Effector memory CD8-positive, alpha-beta T cell (primary cell): ENCODE measurements at places on chromosomes 12 and 14.

DNA sequence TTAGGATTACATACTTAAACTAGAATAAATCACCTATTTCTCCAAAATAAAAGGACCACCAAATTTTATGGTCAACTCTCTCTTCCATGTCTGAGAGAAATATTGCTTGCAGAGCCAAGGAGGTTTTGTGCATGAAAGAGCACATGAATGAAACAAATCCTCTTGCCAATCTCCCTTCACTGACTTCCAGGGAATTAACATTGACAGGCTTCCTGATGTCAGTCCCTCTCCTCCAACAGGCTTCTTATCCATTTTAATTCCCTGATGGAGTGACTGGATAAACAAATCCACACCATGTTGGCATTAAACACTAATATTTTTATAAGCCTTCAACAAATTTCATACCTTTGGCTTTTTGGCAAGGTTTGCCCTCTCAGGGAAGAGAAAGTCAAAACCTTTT, 45.3 kb upstream of the CNTN1 start:
- no peak for DNase-seq
- no peaks in the 10 kb centered on the region for H3K27me3 ChIP-seq
- no peak overlapping the region for H3K27ac ChIP-seq
- no peak overlapping the region for H3K4me3 ChIP-seq
- no peaks in the 10 kb centered on the region for H3K4me1 ChIP-seq
- no peaks in the 10 kb centered on the region for H3K36me3 ChIP-seq

DNA sequence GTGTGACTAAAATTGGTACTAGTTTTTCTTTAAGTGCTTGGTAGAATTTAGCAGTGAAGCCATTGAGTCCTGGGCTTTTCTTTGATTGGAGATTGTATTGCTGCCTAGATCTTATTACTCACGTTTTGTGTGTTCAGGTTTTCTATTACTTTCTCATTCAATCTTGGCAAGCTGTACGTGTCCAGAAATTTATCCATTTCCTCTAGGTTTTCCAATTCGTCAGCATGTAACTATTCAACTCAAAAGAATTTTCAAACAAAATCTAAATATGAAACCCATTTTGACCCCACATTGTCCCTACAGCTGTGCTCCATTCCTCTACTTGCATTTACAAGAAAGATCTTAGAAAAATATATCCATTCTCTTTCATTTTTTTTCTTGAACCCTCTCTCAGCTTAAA, 1613.4 kb upstream of the SEL1L start:
- no peak overlapping the region for H3K27ac ChIP-seq
- H3K4me3 ChIP-seq: no peak overlapping the region
- DNase-seq: no peak
- no peaks in the 10 kb centered on the region for H3K27me3 ChIP-seq

- no peak for DNase-seq
- no peaks in the 10 kb centered on the region for H3K4me1 ChIP-seq
- no peak overlapping the region for H3K27ac ChIP-seq
- no peak overlapping the region for H3K4me3 ChIP-seq
- peaks cover 38% of the 10 kb centered on the region for H3K27me3 ChIP-seq
Measured at GRCh38 chr14:23877538-23878180, 75.9 kb upstream of the DHRS4 start.

GRCh38 chr14:64704143-64704742, at the start of gene PLEKHG3:
TSS of gene PLEKHG3 (plus strand) at chr14:64704424. CDS start at chr14:64727632, 23,208 bp downstream.
- peak within 1 kb of the TSS; percentile 79 for H3K4me3 ChIP-seq
- H3K27ac ChIP-seq: peak within 1 kb of the TSS; percentile 55
- peaks cover 45% of the 10 kb centered on the region for H3K4me1 ChIP-seq
- DNase-seq: peak; percentile 63

DNA sequence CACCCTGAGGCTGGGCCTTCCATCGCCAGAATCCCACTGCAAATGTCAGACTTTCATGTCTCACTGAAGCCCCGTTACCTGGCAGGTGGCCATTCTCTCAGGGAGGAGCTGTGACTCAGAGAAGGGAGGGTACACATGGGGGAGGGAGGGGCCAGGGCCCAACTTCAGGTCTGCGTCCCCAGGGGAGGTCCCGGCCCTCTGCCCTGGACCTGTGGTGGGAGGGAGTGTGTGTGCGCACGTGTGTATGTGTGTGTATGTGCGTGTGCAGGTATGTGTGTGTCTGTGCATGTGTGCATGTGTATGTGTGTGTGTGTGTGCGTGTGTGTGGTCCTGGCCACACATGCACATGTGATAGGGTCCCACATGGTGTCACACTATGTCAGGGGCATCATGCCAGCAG, 50.9 kb downstream of the MVK start:
- no peaks in the 10 kb centered on the region for H3K36me3 ChIP-seq
- H3K4me1 ChIP-seq: no peaks in the 10 kb centered on the region
- peaks cover 76% of the 10 kb centered on the region for H3K27me3 ChIP-seq
- no peak overlapping the region for H3K4me3 ChIP-seq
- no peak overlapping the region for H3K27ac ChIP-seq

GRCh38 chr12:93572712-93573551, 457 bp downstream of the SOCS2 start:
- H3K4me3 ChIP-seq: peak overlapping the region; percentile 94
- no peak for DNase-seq
- no peaks in the 10 kb centered on the region for H3K27me3 ChIP-seq
- H3K27ac ChIP-seq: peak overlapping the region; percentile 89
- H3K4me1 ChIP-seq: peaks cover 29% of the 10 kb centered on the region

GRCh38 chr12:49092086-49092815, 2.4 kb downstream of the DHH start:
- no peak overlapping the region for H3K27ac ChIP-seq
- H3K4me3 ChIP-seq: peak overlapping the region; percentile 73
- peaks cover 15% of the 10 kb centered on the region for H3K36me3 ChIP-seq

DNA sequence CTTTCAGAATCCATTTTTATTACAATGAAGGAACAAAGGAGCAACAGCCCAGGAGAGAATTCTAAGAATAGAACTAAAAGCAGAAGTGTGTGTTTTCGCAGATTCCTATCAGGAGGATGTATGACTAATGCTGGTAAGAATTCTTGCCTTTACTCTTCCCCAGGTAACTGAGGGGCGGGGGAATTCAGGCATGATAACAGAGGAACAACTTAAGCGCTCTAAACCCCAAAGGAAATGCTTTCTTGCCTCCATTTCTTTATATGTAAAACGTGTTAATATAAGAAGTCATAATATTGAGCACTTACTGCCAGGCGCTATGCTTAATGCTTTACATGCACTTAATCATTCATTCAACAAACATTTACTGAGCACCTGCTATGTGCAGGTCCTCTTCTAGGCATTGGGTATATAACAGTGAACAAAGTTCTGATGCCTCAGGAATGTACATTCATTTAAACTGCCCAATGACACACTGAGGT, 4.5 kb downstream of the HCAR1 start:
- no peaks in the 10 kb centered on the region for H3K36me3 ChIP-seq
- H3K4me1 ChIP-seq: peaks cover 1% of the 10 kb centered on the region
- no peak overlapping the region for H3K27ac ChIP-seq
- DNase-seq: no peak

- DNase-seq: no peak
- H3K36me3 ChIP-seq: peaks cover 3% of the 10 kb centered on the region
- H3K27me3 ChIP-seq: no peaks in the 10 kb centered on the region
- H3K4me1 ChIP-seq: peaks cover 49% of the 10 kb centered on the region
- H3K27ac ChIP-seq: no peak overlapping the region
Measured at GRCh38 chr14:35158491-35158890, 36.1 kb downstream of the PRORP start.

- H3K4me1 ChIP-seq: peaks cover 44% of the 10 kb centered on the region
- no peak for DNase-seq
- no peaks in the 10 kb centered on the region for H3K27me3 ChIP-seq
- no peaks in the 10 kb centered on the region for H3K36me3 ChIP-seq
Measured at GRCh38 chr12:96501908-96502307, 12.5 kb downstream of the CFAP54 start.

DNA sequence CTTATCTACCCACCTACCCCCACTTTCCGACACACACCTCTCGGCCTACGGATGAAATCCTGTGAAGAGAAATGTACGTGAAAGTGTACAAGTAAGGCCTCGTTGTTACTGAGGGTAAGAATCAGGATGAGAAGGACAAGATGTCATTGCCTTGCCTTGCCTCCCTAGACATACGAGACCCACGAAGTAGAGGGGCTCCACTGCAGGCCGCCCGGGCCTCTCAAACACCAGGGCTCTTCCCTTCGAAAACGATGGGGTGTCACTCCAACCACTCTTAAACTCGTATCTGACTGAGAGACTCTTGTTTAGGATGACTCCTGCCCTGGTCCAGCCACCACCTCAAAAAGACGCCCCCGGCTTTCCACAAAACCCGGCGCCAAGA, 498 bp downstream of the RACGAP1 start:
- H3K27me3 ChIP-seq: peaks cover 12% of the 10 kb centered on the region
- H3K27ac ChIP-seq: peak overlapping the region; percentile 57
- H3K4me1 ChIP-seq: peaks cover 13% of the 10 kb centered on the region
- peaks cover 2% of the 10 kb centered on the region for H3K36me3 ChIP-seq

DNA sequence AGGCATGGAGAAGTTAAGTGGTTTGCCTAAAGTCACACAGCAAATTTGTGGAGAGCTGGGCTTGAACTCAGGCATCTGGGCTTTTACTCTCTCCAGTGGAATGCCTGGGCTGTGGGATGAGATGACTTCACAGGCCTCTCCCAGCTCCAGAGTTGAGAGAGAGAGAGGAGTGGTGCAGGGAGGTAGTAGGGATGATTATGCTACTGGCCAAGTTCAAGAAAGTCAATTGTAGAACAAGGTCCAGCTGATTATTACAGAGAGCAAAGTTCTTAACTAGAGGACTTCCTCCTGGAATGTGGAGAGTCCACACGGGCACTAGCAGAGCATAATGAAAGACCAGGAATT, 769 bp upstream of the EMP1 start:
- peaks cover 22% of the 10 kb centered on the region for H3K27me3 ChIP-seq
- H3K27ac ChIP-seq: peak overlapping the region; percentile 81
- H3K4me3 ChIP-seq: no peak overlapping the region
- H3K36me3 ChIP-seq: no peaks in the 10 kb centered on the region
- peaks cover 19% of the 10 kb centered on the region for H3K4me1 ChIP-seq

GRCh38 chr14:86296173-86296572, 766.2 kb downstream of the FLRT2 start:
- no peaks in the 10 kb centered on the region for H3K36me3 ChIP-seq
- H3K27ac ChIP-seq: no peak overlapping the region
- no peaks in the 10 kb centered on the region for H3K27me3 ChIP-seq
- no peak overlapping the region for H3K4me3 ChIP-seq
- H3K4me1 ChIP-seq: no peaks in the 10 kb centered on the region
- DNase-seq: no peak

- DNase-seq: no peak
- H3K4me3 ChIP-seq: no peak overlapping the region
- H3K36me3 ChIP-seq: peaks cover 15% of the 10 kb centered on the region
- H3K27me3 ChIP-seq: no peaks in the 10 kb centered on the region
- H3K4me1 ChIP-seq: peaks cover 29% of the 10 kb centered on the region
- H3K27ac ChIP-seq: no peak overlapping the region
Measured at GRCh38 chr12:42421844-42422779, 96.1 kb downstream of the PPHLN1 start.

DNA sequence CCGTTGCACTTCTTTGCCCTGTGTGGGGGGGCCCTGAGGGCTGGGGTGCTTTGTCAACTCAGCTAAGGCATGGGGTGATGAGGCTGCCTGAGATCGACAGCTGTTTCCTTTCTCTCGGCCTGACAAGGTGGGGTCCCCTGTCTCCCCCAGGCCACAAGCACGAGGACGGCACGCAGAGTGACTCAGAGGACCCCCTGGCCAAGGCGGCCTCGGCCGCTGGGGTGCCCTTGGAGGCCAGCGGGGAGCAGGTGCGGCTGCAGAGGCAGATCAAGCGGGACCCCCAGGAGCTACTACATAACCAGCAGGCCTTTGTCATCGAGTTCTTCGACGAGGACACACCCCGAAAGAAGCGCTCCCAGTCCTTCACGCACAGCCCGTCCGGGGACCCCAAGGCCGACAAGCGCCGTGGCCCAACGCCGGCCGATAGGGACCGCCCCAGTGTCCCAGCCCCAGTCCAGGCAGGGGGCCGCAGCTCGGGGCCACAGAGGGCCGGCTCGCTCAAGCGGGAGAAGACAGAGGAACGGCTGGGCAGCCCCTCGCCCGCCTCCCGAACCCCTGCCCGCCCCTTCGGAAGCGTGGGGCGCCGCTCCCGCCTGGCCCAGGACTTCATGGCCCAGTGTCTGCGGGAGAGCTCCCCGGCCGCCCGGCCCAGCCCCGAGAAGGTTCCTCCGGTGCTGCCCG, 18.8 kb downstream of the CEP170B start:
- no peak overlapping the region for H3K4me3 ChIP-seq
- H3K36me3 ChIP-seq: no peaks in the 10 kb centered on the region
- no peak for DNase-seq
- no peaks in the 10 kb centered on the region for H3K4me1 ChIP-seq
- H3K27me3 ChIP-seq: no peaks in the 10 kb centered on the region
- no peak overlapping the region for H3K27ac ChIP-seq

DNA sequence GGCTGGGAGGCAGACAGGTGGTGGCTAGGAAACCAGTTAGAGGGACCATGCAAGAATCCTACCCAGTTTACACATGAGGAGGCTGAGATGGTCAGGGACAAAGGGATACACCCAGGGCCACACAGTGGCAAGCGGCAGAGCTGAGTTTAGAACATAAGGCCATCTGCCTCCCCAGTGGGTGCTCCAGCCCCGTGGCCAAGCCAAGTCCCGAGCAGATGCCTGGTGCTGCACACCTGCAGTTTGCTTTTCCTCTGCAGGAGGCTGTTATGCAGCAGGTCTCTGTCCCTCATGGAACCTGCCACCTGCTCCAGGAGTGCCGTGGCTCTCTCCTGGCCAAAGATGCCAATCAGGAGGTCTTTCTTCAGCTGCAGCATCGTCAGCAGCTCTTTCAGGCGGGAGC, 70.8 kb downstream of the SYNE3 start:
- no peaks in the 10 kb centered on the region for H3K4me1 ChIP-seq
- H3K27ac ChIP-seq: peak overlapping the region; percentile 86
- H3K36me3 ChIP-seq: peaks cover 31% of the 10 kb centered on the region

DNA sequence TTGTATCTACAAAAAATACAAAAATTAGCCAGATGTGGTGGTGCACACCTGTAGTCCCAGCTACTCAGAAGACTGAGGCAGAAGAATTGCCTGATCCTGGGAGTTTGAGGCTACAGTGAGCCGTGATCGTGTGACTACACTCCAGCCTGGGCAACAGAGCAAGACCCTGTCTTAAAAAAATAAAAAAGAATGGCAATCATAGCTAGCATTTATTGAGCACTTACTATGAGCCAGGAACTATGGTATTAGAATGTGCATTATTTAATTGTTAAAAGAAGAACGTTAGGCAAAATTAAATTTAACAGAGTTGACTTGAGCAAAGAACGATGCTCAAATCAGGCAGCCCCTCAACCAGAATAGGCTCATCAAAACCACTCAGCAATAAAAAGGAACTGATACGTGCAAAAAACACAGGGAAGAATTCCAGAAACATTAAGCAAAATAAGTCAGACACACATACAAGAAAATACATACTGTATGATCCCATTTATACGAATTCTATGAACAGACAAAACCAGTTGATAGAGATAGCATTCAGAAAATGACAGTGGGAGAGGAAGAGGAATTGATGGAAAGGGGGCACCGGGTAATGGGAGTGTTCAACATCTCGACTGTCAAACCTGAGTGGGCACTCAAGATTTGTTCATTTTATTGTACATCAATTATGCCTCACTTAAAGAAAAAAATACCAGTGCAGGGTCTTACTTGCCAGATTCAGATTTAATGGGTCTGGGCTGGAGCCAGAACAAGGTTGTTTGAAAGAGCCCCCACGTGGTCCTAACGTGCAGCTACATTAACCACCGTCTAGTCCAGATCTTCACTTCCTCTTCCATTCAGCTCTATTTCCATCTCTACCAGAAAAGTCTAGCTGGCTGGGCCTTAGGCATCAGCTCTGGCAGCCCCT, 8.0 kb downstream of the SCNN1A start:
- no peak overlapping the region for H3K4me3 ChIP-seq
- H3K27ac ChIP-seq: no peak overlapping the region
- peaks cover 14% of the 10 kb centered on the region for H3K4me1 ChIP-seq
- H3K36me3 ChIP-seq: no peaks in the 10 kb centered on the region
- peak; percentile 37 for DNase-seq
